ENCODE measurements at places on chromosomes 5 and 9.

DNA sequence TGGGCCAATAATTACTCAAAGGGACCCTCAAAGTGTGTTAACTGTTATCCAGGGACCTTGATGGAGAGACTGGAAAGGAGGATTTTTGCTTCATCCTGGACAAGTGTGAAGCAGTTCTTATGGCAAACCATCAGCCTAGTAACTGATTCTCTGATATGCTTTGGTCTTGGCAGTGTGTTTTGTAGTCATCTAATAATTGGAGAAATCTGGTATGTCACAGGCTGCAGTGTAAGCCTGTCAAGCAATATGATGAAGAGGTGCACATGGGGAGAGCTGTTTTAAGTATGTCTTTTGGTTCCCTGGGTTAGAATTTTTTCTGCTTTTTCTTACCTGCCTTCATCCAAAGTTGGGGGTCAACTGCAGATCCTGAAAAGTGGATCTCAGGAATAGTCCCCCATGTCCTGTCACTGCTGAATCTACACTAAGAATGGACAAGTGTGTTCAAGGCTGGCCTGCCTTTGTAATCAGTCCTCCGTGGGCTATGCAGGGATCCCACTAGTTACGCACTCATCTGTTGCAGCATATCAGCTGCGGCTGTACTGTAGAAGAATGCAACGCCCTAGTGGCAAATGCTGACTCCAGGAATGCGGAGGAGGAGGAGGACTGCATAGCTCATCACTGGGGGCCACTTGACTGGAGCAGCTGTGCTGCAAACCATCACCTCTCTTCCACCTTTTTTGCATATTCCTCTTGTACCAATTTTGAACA lies 1.9 kb downstream of the SPTAN1 start:
- peak; percentile 92 for DNase-seq

GRCh38 chr5:158990979-158991775 lies 108.5 kb downstream of the EBF1 start:
- DNase-seq: no peak

DNA sequence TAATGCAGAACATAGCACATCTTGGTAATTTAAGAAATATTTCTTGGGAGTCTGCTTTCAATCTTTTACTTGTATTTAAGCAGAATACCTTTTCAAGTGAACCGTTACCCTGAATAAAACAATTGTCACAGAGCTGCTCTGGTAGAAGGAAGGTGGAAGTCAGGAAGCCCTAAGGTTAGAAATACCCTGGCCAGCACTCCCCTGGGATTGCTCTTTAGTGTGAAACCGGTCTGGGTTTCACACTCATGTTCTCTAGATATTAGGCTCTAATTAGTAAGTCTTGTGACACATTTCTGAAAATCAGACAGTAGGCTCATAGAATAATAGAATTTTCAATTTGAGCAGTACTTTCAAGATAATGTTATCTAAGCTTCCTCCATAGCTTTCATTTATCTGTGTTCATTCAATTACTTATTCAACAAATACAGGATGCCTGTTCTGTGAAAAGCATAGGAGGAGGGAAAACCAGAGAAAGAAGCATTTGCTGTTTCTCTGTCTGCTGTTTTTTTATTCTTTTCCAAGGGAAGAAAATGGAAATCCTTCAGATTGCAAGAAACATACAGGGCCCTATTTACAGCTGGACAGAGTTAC lies 825.5 kb downstream of the TLR4 start:
- DNase-seq: no peak

DNA sequence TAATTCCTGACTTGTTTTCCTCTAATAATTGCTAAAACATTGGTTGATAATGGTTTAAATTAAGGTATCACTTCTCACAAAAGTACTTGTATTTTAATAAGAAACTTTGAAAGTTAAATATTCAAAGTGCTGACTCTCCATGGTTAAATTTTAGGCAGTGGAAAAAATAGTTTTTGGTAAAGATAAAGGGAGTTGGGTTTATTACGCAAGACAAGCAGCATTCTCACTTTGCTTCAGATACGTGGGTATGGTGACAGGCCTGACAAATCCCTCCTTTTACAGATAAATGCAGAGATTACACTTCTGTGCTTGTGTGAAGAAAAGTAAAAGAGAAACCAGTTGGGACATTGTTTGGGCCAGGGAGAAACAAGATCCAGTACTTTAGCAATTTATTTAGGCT lies 14.5 kb upstream of the FAM170A start:
- DNase-seq: no peak

GRCh38 chr9:32414856-32415255 lies 30.4 kb downstream of the ACO1 start:
- no peak for DNase-seq

DNA sequence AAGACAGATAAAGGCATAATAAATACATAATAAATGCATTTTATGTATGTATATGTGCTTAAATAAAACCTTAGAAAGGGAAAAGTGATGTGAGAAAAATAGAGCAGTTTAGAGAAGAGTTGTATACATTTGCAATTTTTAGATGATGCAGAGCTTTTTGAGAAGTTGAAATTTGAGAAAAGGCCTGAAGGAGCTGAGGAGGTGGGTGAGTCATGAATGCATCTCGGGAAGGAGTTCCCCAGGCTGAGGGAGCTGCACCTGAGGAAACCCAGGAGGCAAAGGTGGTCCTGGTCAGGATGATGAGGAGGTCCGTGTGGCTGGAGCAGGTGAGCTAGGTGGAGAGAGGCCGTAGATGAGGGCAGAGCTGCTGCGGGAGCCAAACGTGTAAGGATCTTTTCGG lies 17.4 kb upstream of the CD180 start:
- DNase-seq: no peak

GRCh38 chr9:36862206-36863145 lies 171.6 kb downstream of the PAX5 start:
- no peak for DNase-seq

- DNase-seq: no peak
Measured at GRCh38 chr5:138664276-138664943, 88.8 kb upstream of the CTNNA1 start.

DNA sequence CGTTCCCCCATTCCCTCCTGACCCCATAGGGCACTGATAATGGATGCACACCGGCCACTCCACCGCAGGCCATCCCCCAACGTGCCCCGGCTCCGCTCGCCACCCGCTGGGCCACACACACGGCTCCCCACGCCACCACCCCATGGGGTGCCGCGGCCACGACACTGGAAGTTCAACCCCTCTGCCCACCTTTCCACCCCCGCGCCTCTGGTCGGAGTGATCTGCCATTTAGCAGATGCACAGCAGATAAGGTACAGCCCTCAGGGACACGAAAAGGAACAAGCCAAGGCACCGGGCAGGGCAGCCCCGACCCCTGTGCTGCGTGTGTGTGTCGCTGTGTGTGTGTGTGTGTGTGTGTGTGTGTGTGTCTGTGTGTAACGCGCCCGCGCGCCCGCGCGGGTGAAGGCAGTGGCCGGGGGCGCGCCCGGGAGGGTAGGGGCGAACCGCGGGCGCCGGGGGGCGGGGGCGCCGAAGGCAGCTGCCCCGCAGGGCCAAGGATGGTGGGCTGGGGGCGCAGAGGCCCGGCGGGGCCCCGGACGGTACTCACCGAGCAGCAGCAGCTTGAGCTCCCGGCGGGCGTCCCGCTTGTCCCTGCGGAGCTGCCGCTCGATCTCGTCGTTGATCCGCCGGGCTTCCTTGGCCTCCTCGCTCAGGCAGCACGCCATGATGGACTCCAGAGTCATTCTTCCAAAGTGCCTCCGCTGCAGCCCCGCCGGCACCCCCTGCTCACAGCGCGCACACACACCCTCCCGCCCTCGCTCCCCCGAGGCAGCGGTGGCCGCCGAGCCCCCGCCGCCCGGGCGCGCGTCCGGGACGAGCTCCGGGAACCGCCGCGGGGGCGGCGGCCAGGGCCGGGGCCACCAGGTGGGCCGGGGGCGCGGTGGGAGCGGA lies 813 bp downstream of the GNAQ start:
- DNase-seq: no peak

DNA sequence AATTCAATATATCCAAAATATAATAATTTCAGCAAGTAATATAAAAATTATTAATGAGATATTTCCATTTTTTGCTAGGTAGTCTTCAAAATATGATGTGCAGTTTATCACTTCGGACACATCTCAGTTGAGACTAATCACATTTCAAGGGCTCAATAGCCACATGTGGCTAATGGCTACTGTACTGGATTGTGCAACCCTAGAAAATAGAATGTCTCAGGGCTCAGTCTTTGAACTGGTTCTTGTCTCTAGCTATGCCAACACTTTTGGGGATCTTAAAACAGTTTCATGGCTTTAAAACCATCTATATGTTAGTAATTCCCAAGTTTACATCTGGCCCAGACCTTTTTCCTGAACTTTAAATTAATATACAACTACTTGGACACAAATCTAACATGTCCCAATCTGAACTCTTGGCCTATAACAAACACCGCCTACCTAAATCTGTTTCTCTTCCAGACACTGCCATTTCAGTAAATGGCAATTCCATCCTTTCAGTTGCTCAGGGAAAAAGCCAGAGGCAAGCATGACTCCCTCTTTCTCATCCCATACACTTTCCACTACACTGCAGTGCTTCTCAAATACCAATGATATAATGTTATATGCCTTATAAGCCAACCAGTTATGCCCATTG lies 18.8 kb downstream of the PTAR1 start:
- no peak for DNase-seq

DNA sequence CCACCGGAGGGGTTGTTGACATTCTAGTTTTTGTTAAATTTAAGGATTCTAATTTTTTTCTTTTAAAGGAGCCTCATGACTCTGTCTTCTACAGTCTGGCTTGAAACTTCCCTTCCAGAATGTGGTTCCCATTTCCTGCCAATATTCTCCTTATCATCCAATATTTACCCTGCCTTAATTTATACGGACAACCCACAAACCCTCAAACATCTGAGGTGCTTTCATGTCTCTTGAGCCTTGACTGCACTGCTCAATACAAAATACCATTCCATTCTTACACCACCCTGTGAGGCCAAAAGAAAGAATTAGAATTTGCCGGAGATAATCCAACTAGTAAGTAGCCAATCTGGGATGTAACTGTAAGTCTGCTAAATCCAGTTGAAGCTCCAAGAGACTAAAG lies 346.5 kb downstream of the SPOCK1 start:
- DNase-seq: no peak

DNA sequence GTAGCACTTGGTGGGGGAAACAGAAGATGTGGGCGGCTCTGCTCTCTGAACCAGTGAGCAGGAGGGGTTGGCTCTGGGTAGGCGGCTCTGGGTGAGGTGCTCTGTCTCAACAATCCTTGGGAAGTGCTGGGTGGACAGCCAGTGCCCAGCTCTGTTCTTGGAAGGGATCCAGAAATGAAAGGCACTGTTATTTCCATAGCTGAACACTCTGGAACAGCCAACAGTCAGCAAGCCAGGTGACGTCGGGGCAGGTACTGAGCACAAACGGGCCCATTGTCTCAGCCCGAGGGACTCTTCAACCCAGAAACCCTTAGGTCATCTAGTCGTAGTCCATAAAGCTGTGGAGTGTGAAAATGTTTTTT lies 36.3 kb downstream of the OLFM1 start:
- no peak for DNase-seq

Data from HS-27A (cell line).